ENCODE measurements at places on chromosomes 2 and 18.
A peak's percentile ranks its signal among the peaks of the same experiment; 100 is the strongest.

DNA sequence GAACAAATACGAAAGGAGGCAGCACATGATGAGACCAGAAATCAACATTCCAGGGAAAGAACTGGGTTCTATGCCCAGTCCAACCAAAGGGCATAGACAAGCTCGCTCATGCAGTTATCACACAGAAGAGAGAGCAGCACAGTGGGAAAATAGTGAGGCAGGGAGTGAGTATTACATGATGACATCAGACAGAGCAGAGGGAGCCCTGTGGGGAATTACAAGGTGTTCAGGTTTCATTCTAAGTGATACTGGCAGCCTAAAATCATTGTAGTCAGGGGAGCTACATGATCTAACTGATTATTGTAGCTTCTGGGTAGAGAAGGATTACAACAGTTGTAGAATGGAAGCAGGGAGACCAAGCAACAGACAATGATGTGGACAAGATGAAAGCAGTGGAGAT lies 658.5 kb downstream of the ARHGAP15 start:
- no peak for DNase-seq

- no peak for DNase-seq
Observed at GRCh38 chr2:189267491-189267890, 87.9 kb upstream of the COL5A2 start.

- DNase-seq: peak; percentile 42
Observed at GRCh38 chr2:109475531-109476210, 138.1 kb downstream of the SEPTIN10 start.

DNA sequence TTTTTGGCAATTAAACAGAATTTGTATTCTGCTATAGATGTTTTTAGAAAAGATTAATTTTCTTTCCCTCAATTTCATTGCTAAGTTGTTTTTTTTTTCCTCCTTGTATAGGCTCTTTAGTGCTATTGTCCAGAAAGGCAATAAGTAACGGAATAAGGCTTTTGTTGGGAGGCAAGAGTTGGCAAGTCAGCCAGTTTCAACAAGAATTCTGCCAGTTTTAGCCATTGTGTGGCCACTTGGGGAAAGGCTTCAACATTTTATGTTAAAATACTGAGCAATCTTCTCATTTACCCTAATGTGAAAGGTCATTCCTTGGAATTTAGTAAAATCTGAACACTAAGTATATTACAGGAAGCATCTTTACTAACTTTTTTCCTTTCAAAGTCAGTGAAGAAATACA lies 9.6 kb downstream of the CALCRL start:
- DNase-seq: no peak

GRCh38 chr2:193373120-193373519 lies 1178.4 kb upstream of the TMEFF2 start:
- no peak for DNase-seq

DNA sequence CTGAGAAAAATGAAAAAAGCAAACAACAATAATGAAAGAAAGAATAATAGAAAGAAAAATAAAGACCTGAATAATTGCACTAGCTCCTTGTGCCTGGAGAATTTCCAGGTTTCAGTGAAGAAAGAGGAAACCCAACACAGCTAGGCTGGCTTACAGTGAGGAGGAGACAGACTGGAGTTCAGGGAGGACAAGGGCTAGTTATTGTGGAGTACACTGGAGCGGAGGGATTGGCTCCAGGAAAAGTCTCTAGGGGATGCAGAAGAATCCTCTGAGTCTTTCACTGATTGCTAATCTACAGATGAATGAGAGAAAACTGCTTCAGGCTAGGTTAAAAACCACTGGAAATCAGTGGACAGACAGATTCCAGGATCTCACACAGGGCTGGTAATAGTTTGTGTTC lies 163.6 kb upstream of the RBMS1 start:
- DNase-seq: no peak

GRCh38 chr2:13466076-13466475 lies 749.3 kb downstream of the TRIB2 start:
- DNase-seq: no peak

- DNase-seq: no peak
Observed at GRCh38 chr2:136008205-136008865, 22.9 kb upstream of the DARS1 start.

DNA sequence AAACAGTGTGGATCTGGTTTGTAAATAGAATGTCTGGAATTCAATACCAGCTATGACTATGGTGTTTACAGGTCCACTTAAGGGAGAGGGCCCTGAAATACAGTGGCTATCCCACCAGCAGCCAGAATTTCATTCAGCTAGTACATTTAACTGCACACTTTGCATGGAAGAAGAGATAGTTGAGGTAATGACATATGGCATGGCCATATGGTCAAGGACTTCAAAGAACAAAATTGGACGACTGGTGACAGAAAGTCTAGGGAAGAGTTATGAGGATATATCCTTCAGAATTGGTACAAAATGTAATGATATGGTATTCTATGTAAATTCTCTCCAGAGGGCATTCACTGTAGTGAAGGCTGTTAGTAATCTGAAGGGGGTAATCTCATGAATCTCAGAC lies 105.0 kb downstream of the IKZF2 start:
- DNase-seq: no peak

DNA sequence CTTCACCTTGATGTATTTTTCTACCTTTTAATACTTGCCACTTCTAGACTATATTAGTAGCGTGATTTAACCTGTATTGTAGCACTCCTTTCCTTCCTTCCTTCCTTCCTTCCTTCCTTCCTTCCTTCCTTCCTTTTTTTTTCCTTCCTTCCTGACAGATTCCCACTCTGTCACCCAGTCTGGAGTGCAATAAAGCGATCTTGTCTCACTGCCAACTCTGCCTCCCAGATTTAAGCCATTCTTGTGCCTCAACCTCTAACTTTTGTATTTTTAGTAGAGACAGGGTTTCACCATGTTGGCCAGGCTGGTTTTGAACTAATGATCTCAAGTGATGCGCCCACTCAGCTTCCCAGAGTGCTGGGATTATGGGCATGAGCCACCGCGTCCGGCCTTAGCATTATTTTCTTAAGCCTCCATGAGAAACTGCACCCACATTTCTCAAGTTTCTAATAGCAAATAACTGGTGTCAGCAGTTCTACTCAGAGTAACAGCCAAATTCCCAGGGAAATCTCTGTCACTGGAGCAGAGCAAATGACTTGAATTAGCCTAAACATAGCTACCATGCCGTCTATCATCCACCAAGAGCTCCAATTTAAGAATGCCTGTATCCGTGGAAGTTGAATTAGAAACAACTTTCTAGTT lies 529.2 kb downstream of the LRP1B start:
- DNase-seq: no peak

- no peak for DNase-seq
Observed at GRCh38 chr2:6650311-6650710, 215.4 kb downstream of the CMPK2 start.

- no peak for DNase-seq
Observed at GRCh38 chr18:26458526-26459232, 89.7 kb downstream of the KCTD1 start.

- DNase-seq: no peak
Observed at GRCh38 chr2:205077159-205077558, 531.9 kb downstream of the PARD3B start.

GRCh38 chr2:180539541-180539940 lies 440.9 kb upstream of the UBE2E3 start:
- DNase-seq: no peak

DNA sequence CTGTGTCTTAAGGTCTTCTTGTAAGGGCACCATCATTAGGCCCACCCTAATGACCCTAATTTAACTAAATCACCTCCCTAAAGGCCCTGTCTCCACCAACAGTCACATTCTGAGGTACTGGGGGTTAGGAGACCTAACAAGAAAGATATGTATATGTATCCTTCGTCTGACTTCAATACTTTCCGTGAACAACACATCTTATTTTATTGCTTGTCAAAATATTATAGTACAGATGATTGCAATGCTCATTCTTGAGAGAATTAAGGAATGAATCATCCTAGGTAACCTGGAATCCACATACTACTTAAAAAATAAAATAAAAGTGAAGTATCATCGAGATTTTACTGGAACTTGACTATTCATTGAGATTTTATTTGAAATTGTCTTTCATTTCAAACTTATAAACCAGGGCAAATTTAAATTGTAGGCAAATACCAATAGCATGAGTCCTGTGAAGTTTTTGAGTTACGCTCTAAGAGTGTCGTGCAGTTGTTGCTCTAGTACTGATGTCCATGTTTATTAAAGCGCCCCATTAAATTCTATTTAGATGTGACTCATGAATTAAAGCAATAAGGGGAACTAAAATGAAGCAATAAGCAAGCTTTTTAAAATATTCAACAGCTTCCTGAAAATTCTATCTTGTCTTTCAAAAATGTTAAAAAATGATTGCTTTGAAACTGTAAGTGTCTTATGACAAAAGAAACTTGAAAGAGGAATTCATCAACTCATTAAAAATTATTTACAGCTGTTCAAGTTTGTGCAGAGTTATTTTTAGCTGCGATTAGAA lies 40.0 kb downstream of the CCDC102B start:
- no peak for DNase-seq

DNA sequence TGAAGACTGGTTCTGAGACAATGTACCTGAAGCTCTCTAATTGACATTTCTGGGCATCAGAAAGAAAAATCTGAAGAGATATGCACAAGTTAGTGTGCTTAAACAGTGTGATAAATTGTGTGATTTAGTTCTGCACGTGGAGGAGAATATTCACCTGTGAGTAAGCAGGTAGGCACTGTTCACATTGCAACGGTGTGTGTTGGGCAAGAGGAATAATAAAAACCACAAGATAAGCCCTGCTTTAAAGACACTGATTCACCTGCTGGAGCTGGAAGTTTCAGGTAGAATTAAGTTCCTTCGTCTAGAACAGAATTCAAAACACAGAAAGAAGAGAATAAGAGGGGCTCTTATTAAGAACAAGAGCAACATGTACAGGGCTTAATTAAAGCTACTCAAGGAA lies 864.3 kb upstream of the SOX11 start:
- no peak for DNase-seq

DNA sequence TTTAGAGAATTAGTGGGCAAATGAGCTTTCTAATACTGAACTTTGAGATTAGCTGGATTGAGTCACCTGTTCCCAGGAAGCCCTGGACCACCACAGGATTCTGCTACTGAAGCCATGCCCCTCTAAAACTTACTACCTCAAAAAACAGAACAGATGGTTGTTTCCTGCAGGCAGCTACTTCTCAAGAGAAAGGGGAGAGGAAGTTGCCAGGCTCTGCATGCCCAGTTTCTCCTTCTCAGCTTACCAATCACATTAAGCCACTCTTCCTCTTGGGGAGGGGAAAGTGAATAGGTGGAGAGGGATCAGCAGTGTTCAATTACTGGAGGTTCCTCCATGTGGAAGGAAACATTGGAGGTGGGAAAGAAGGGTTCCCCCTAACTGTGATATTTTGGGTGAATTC lies 24.9 kb upstream of the C1GALT1C1L start:
- no peak for DNase-seq

All from RPMI8226 (cell line).